ENCODE measurements at places on chromosomes 12 and 14.
A peak's percentile ranks its signal among the peaks of the same experiment; 100 is the strongest.

DNA sequence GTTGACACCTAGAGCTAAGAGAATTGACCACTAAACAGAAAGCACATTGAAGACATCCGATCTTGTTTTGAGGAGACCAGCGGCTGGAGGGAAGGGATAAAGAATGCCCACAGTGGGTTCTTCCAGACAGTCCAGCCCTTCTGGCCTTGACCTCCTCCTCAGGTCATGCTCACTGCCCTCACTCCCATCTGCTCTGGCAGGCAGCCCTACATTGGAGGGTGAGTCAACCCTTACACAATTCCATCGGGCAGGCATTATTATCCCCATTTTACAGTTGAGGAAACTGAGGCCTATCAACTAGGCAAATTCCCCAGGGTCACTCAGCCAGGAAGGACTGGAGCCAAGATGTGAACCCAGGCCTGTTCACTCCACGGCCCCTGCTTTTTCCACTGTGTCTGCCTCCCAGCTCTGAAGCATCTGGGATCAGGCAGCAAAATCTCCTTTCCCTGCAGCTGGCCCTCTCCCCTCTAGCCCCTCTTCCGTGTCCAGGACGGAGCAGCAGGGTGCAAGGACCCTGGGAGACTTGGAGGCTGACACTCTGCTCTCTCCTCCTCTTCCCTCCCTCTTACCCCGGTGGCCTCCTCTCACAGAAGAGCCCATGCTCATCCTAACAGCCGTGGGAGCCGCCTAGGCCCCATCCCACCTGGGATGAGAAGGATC, 5.3 kb downstream of the SCNN1A start:
- peak; percentile 70 for DNase-seq

GRCh38 chr12:49863946-49864797, 21.3 kb upstream of the BCDIN3D start:
- no peak for DNase-seq

- no peak for DNase-seq
These were observed 8.1 kb downstream of the CIT start for GRCh38 chr12:119868992-119869391.

DNA sequence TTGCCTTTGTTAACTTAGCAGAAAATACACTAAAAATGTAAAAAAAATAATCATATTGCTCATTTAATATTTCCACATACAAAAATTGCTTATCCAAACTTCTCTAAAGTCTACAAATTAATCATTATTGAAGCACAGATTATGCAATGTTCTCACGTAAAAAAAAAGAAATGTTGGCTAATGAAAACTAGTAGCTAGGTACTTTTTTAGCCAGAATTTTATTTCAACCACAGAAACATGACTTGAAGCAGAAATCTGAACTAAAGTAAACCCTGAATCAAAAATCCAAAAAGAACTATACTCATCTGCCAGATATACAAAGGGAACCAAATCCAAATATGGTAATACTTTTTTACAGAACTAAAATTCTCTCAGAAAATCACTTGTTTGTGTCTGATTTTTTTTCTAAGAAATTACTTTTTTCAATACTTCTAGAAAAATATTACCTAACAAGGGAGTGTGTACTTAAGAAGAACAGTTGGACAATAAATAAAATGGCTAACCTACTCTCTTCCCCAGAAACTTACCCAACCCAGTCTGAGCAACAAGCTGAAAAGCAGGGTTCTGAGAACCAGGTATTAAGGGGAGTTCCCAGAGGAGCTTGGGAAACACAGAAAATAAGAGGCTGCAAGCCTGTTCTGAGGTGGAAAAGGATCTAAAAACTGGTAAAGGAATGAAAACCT, 78.4 kb upstream of the RAP1B start:
- no peak for DNase-seq

DNA sequence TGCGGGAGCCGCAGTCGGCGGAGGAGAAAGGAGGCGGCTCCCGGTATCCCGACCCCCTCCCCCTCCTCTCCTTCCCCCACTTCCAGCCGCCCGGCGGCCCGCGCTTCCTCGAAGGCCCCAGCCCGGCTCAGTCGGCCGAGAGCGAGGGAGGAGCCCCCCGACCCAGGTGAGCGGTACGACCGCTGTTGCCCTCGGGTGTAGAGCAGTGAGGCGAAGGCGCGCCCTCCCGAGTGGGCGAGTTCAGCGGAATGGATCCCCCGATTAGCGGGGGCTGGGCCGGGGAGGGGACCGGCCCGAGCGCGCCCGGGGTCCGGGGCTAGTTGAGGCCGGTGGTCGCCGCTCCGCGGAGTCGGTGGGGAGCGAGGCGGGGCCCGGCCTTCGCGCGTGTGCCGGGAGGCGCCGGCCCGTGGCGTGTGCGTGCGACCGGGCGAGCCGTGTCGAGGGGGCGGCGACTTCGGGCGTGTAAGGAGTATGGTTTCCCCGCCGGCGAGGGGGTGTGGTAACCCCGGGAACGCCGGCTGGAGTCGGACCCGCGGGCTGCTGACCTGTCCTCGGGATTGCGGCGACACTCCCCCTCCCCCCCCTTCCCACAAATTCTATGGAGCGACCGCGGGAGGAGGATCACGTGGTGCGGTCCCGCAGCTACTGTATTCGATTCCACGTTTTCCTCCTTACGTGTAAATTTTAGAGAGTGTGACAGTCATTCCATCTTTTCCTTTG, 501 bp downstream of the RIMKLB start:
- DNase-seq: peak; percentile 10

GRCh38 chr14:78983126-78983525, 813.0 kb downstream of the NRXN3 start:
- no peak for DNase-seq

GRCh38 chr14:68147303-68147702, 327.7 kb downstream of the RAD51B start:
- DNase-seq: peak; percentile 57

- no peak for DNase-seq
These were observed 41.2 kb upstream of the MEG3 start for GRCh38 chr14:100784523-100785337.

GRCh38 chr12:112839386-112839972, 47.9 kb downstream of the RPH3A start:
- DNase-seq: peak; percentile 95

DNA sequence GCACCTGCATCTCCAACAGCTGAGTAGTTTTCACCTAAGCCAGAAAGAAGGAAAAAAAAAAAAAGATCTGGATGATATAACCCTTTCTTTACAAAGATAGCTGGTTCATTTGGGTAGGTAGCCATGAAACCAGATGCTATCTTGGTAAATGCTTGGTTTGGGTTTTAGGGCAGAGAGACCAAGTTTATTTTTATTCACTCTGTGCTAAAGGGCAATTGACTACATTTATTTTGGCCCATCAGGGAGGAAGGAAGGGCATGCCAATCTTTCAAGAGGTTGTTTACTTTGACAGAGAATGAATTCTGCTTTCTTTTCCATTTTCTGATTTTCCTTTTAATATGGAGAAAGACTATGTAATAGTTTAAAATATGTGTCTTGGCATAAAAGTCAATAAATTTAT, 91.0 kb downstream of the NTN4 start:
- no peak for DNase-seq

DNA sequence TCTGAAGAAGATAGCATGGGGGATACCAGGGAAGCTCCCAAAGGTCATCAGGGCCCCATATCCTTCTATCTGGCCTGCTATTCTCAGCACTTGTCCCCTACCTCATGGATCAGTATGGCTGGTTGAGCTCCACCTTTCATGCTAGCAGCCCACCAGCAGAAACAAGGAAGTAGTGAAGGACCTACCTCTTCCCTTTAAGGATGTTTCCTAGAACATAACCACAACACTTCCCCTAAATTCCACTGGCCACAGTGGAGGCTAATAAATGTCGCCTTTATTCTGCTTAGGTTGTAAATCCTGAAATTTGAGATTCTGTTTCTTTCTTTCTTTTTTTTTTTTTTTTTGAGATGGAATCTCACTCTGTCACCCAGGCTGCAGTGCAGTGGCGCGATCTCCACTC, 128.6 kb upstream of the PARP11 start:
- DNase-seq: no peak

DNA sequence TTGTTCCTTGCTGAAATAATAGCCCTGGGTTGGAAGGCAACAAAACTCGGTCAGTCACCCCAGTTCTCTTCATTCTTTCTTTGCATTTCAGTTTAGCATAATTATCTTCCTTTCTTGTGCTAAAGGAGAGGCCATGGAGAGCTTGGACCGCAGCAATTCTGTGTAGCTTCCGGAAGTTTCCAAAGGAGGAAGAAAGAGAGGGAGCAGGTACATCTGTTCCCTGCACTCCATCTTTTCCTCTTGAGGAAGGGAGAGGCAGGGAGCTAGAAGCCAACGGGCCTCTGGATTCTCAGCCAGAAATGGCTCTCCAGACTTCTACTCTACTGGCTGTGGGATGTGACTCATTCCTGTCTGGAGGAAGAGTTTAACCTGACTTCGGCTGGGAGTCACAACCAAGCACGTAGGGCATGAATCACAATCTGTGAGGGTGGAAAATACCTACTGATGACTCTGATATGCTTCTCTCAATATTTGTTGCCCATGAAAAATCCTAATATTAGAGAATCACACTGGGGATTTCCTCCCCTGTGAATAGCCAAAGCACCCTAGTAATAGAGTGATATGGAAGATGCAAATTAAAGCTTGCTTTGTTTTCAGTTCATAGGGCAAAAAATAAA, 17.0 kb downstream of the ANO6 start:
- DNase-seq: peak; percentile 91

- no peak for DNase-seq
These were observed 54.3 kb downstream of the CCDC85C start for GRCh38 chr14:99549684-99550083.

GRCh38 chr12:132200800-132201199, 56.5 kb downstream of the NOC4L start:
- DNase-seq: no peak

DNA sequence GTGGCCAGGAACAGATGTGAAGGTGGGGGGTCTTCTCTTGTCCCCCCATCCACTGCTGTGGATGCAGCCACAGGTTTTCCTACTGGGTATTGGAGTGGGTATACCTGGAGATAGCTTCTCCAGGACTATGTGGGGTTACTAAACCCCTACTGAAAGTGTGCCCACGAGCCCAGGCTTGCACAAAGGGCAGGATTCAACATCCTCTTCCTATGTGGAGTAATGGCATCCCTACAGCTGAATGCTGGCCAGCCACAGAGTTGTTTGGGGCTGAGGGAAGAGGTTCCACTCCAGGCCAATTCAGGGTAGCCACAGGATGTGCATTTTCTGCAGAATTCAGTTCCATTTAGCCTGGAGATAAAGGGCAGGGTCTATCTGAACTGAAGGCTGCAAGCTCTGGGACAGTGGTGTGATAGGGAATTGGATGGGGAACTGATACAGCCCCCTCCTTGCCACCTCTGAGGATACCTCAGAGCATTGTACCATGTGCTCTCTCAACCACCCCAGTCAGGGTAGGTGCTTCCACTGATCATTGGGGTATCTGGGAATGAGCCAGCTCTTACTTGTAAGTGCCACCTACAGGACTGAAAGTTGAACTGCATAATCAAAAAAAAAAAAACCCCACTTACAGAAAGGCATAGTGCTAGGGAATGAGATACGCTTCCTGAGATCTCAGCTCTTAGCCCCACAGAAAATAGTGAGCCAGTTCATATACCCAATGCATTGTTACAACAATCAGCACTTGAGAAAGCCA, 187.1 kb downstream of the KITLG start:
- no peak for DNase-seq

- no peak for DNase-seq
These were observed 91.0 kb upstream of the DIO3 start for GRCh38 chr14:101470266-101470665.

- peak; percentile 47 for DNase-seq
These were observed 68.6 kb upstream of the MAX start for GRCh38 chr14:65170768-65171507.

DNA sequence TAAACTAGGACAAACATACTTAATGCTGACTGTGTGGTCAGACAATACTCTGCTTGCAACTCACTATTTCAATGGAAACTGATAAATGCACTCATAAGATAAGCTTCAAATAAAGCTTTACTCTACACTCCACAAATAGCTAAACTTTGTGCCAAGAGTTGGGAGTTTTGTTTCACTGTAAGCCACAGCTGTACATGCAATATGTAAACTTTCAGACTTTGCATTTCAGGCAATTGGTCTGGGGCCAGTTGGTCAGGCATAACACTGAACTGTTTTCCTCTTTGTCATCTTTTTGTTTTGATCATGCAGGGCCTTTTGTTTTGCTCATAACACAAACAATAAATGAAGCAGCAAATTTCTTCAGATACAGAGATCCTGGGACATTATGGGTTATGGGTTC, 426.2 kb downstream of the IPO8 start:
- DNase-seq: no peak

- DNase-seq: peak; percentile 8
These were observed 368.7 kb downstream of the TMEM132D start for GRCh38 chr12:129534966-129535750.

- no peak for DNase-seq
These were observed 86.1 kb upstream of the ARHGAP5 start for GRCh38 chr14:31990926-31991572.

DNA sequence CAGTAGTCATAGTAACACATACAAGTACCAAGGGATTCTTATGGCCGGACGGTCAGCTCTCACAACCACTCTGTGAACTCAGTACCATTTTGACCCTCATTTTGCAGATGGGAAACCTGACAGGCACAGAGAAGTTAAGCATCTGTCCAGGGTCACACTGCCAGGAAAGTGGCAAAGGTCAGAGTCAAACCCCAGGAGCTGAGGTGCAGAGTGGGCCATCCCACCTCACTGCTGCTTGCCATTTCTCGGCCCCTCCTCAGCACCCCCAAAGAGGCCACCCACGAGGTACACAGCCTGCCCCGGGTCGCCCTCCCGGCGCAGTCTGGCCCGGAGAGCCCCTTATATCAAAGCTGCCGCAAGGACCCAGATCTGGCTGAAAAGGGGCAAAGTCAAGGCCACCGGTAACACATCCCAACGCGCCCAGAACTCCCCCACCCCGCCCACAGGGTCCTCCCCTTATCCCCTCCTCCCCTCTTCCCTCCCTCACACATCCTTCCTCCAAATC, 1.7 kb downstream of the NCOR2 start:
- no peak for DNase-seq

DNA sequence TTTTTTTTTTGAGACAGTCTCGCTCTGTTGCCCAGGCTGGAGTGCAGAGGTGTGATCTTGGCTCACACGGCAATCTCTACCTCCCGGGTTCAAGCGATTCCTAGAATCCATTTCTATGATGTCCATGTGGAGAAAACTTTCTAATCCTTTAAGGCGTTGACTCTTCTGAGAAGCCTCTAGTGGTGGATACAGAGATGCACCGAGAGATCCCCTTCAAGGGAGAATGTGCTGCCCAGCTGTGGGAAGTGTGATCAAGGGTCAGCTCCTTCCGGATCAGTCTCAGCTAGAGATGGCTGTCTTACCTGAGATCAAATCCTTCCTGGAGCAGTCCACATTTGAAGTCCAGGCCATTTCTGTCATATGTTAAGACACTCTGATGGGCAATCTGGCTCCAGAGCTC, 92.7 kb upstream of the HECTD1 start:
- DNase-seq: no peak

GRCh38 chr12:96986883-96987523, 79.9 kb downstream of the NEDD1 start:
- no peak for DNase-seq

DNA sequence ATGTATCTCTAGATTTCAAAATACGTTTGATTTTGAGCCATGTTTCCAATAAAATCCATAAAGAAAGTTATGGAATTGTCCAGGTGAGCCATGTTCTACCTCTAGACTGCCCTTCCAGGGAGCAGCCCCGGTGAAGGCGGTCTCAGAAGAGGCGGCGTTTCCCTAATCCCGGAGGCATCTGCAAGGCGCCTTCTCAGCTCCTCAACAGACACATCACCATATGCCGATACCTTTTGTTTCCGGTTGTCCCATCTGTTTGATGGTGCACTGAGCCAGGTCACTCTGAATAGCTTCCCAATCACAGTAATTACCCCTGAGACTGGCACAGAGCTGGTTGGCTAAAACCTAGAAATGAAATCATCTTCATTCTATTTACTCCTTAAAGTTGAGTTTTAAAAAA, 305.5 kb upstream of the FKBP4 start:
- DNase-seq: no peak
